Fibroblast of skin of left biceps (primary cell): ENCODE measurements at places on chromosomes 7 and 10.

GRCh38 chr10:118955531-118955930 lies 74.0 kb upstream of the NANOS1 start:
- no peak for DNase-seq

- no peak for DNase-seq
Measured at GRCh38 chr7:138006106-138006505, 4.2 kb upstream of the CREB3L2 start.

DNA sequence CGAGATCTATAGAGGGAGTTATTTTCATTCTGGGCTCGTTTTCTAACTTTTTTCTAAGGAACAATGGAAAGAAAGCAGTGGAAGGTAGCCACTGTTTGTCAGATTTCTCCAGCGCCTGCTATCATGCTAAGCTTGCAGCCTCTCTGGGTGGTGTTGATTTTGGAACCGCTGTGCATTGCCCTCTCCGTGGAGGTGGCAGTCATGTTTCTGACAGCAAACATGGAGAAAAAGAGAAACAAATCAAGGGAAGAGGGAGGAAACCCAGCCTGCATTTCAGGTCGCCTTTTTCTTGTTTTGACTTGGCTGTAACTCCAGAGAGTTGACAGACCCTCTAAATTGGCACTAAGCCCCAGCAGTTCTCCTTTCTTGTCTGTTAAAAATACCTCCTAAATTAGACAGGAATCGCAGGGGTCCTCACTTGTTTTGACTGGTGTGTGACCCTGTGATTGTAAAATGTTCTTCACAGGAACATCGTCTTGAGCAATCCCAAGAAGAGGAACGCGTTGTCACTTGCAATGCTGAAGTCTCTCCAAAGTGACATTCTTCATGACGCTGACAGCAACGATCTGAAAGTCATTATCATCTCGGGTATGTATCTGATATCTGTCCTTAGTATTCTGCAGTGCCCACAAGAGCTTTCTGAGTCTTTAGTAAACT lies 4.8 kb downstream of the ECHDC3 start:
- no peak for DNase-seq

- DNase-seq: no peak
Measured at GRCh38 chr10:98920360-98920759, 315.3 kb downstream of the HPSE2 start.

GRCh38 chr10:118965645-118966044 lies 63.9 kb upstream of the NANOS1 start:
- no peak for DNase-seq

DNA sequence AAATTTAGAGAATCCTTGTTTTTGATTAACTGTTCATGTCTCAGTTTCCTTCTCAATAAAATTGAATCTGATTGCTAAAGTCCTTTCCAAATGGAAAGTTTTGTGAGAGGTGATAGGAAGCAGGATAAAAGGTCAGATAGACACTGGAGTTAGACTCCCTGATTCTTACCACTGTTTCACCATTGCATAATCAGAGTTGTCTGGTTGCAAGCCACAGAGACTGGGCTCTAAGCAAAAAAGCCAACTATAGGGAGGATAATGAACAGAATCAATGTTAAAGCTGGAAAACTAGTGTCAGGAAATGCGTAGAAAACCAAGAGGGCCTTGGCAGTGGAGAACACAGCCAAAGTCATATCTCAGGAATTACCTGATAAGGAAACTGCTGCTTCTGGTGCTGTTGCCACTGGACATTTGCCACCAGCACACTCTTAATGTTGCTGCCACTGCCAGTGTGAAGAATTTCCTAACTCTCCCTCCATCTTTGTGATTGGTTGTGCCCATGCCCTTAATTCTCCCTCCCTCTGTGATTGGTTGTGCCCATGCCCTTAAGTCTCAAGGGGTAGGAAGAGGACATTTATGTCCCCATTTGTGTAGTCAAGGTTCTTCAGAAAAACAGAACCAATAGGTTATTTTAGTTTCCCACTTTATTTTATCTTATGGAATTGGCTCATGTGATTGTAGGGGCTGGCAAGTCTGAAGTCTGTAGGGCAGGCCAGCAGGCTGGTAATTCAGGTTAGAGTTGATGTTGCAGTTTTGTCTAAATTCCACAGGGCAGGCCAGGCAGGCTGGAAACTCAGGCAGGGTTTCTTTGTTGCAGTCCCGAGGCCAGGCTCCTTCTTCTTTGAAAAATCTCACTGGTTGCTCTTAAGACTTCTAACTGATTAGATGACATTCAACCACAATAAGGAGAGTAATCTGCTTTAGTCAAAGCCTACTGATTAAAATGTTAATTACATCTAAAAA lies 639.0 kb downstream of the REEP3 start:
- DNase-seq: no peak

- DNase-seq: no peak
Measured at GRCh38 chr10:60479305-60480020, 89.8 kb upstream of the ANK3 start.

GRCh38 chr10:77577666-77578229 lies 59.9 kb downstream of the KCNMA1 start:
- DNase-seq: no peak
